ENCODE measurements at places on chromosomes 3 and 15.

- H3K4me3 ChIP-seq, result no peak overlapping the region
- no peak overlapping the region for H3K27ac ChIP-seq
- DNase-seq, result no peak
- H3K36me3 ChIP-seq, result peaks cover 41% of the 10 kb centered on the region
Measured at GRCh38 chr15:74896316-74896715, 6.5 kb downstream of the MPI start.

DNA sequence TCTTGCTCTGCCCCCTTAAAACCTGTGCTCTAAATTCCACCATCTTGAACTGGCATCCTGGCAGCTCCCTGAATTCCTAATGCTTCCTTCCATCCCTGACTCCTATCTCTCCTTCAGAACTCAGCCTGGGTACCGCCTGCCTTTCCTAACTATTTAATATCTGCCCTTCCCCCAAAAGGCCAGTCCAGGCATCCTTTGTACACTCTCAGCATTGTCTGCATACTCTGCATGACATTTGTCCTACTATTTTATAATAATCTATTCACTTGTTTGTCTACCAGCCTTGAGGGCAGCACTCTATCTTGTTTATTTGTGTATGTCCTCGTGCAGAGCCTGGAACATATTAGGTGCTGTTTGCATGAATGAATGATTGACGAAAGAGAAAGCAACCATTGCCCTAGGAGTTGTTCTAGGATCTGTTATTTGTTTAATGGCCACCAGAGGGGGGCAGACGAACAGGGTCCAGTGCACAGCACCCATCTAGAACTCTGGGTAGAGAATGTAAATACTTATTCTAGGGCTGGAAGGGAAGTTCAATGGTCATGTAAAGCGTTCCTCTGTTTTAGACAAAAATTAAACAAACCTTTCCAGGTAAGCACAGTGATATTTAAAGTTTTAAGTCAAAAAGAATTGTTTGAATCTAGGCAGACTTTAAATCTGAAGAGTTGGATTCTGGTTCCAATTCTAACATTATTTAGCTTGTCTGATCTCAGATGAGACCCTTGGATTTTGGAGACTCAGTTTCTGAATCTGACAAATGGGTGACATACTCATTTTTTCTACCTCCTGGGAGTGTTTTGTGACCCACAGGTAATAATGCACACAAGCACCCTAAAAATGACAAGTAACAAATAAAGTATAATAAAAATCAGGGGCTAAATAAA, 125.8 kb upstream of the GALNT15 start:
- no peak overlapping the region for H3K4me3 ChIP-seq
- DNase-seq, result no peak
- H3K4me1 ChIP-seq, result no peaks in the 10 kb centered on the region
- H3K27me3 ChIP-seq, result no peaks in the 10 kb centered on the region
- no peak overlapping the region for H3K27ac ChIP-seq
- no peaks in the 10 kb centered on the region for H3K36me3 ChIP-seq

DNA sequence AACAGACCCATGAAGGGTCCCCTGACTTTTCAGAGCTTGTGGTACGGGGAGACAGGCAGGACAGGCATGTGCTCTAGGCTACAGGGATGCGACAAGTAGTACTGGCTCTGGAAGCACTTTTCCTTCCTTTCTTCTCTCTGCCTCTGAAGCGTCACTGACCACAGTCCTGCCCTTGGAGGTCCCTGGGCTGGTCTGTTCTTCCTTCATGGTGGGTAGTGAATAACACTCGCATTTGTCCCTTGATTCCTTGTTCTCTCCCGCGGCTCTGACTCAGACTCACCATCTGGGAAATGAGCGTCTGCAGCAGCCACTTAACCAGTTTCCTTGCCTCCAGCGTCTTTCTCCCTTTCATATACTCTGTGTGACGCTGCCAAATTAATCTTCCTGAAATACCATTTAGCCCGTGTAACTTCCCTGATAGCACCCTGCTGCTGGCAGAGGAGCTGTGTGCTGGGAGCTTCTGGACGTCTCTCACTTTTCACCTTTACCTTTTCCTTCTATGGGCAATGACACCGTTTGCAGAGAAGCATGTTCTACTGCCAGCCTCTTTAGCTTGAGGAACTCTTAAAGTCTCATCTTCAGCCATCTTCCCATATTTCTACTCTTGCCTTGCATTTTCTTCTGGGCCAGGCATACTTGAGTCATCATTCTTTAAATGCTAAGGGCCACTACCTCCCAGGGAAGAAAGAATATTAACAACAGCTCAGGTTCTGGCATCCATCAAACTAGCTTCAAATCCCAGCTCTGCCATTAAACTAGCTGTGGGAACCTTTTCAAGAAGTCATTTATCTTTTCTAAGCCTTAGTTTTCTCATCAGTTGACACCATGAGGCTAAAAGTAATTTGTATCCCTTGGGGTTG, 33.6 kb downstream of the TMEM45A start:
- H3K36me3 ChIP-seq, result peaks cover 7% of the 10 kb centered on the region
- peak overlapping the region; percentile 24 for H3K27ac ChIP-seq
- no peaks in the 10 kb centered on the region for H3K27me3 ChIP-seq
- no peak overlapping the region for H3K4me3 ChIP-seq
- no peak for DNase-seq

DNA sequence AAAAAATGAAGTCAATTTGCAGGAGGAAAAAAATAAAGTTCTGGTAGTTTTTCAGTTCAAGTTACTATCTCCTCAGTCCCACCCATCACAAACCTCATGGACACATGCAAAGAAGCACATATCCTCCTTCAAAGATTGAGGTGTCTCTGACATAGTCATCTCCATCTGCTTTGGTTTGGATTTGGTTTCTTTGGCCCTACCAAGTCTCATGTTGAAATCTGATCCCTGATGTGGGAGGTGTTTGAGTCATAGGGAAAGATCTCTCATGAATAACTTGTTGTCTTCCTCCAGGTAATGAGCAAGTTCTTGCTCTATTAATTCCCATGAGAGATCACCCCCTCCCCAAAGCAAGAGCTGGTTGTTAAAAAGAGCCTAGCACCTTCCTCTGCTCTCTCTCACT, 446.8 kb downstream of the IGSF11 start:
- no peaks in the 10 kb centered on the region for H3K27me3 ChIP-seq
- no peaks in the 10 kb centered on the region for H3K36me3 ChIP-seq
- DNase-seq, result no peak

- no peak overlapping the region for H3K27ac ChIP-seq
- no peak overlapping the region for H3K4me3 ChIP-seq
- H3K27me3 ChIP-seq, result no peaks in the 10 kb centered on the region
- no peaks in the 10 kb centered on the region for H3K4me1 ChIP-seq
- H3K36me3 ChIP-seq, result no peaks in the 10 kb centered on the region
Measured at GRCh38 chr3:65146179-65146578, 458.4 kb upstream of the ADAMTS9 start.

- H3K36me3 ChIP-seq, result no peaks in the 10 kb centered on the region
- no peaks in the 10 kb centered on the region for H3K4me1 ChIP-seq
- no peak overlapping the region for H3K4me3 ChIP-seq
- no peak overlapping the region for H3K27ac ChIP-seq
- no peaks in the 10 kb centered on the region for H3K27me3 ChIP-seq
- DNase-seq, result no peak
Measured at GRCh38 chr15:80744826-80745225, 34.3 kb upstream of the CEMIP start.

DNA sequence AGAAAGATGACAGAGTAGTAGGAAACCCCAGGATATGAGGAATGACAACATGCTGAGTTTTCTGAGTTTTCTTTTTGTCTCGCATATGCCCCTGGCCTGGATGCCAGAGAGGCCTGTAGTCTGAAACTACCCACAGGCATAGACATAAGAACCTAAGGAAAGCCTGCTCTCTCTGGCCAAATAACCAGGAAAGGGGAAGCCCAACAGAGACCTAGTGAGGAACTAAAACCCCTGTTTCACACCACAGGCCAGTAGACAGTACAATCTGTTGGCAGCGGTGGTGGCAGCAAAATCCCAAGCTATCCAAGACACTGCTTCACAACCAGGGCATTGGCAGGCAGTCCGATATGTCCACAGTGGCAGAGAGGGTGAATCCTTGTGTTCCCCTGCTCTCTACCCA, 55.0 kb upstream of the DCP1A start:
- no peak overlapping the region for H3K27ac ChIP-seq
- H3K36me3 ChIP-seq, result no peaks in the 10 kb centered on the region
- H3K4me1 ChIP-seq, result no peaks in the 10 kb centered on the region
- H3K4me3 ChIP-seq, result no peak overlapping the region
- DNase-seq, result no peak

DNA sequence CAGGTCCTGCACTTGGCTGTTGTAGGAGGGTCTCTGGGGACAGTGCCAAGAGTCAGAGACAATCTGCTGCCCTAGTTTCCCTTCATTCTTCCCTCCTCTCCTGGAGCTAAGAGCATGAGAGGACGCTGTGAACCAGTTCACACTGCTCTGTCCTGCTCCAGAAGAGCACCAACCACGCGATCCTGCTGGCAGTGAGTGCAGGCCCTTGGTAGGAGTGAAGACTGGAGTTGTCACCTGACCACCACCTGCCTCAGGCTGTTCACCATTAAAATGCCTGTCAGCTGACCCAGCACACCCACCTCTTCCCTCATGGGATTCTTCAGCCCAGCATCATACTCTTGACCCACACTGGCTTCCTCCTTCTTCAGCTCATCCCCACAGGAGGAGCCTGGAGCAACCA, 2.9 kb downstream of the TM6SF1 start:
- no peak for DNase-seq
- H3K27me3 ChIP-seq, result peaks cover 15% of the 10 kb centered on the region
- H3K36me3 ChIP-seq, result peaks cover 9% of the 10 kb centered on the region
- no peak overlapping the region for H3K4me3 ChIP-seq
- H3K27ac ChIP-seq, result no peak overlapping the region
- H3K4me1 ChIP-seq, result peaks cover 22% of the 10 kb centered on the region

- H3K27me3 ChIP-seq, result no peaks in the 10 kb centered on the region
- no peak overlapping the region for H3K27ac ChIP-seq
- H3K4me1 ChIP-seq, result no peaks in the 10 kb centered on the region
- no peaks in the 10 kb centered on the region for H3K36me3 ChIP-seq
Measured at GRCh38 chr15:38904298-38904697, 339.7 kb upstream of the RASGRP1 start.
